ENCODE measurements at places on chromosomes 16 and 17. TPM values are rescaled to one million over a fixed set of nuclear protein-coding genes. Genes with fewer than 3 reads are reported as not detected.

DNA sequence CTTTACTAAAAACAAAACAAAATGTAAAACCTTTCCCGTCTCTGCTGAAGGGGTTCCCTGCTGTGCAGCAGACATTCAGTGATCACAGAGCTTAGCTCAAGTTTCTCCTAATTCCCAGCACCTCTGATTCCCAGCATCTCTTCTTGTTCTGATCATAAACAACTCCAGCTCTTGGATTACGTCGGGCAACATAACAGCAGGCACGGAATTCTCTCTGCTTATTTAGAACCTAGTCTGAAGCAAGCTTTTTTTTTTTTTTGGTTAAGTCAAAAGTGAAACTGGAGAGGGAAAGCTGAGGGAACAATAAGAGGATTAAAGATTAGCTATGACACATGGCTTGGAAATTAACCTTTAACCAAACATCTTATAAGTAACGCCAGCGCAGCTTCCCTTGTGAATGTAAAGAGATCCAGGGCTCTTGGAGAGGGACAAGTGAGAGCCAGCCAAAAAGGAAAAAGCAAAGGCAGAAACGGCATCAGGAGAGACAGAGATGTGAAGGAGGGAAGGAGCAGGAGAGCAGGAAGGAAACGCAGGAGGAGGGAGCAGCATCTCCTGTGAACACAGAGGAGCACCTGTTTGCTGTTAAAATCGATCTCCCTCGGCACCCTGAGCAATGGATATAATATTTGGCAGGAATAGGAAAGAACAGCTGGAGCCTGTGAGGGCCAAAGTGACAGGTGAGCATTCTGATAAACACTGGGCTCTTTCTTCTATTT, at the start of gene BCO1:
BCO1 (plus strand) TSS at position 394 of the 716 bp plus-strand sequence; CDS start at position 614, 220 bp downstream.
- H3K27ac ChIP-seq: peak within 1 kb of the TSS; percentile 84
- no peaks in the 10 kb centered on the region for H3K36me3 ChIP-seq
- peaks cover 28% of the 10 kb centered on the region for H3K4me1 ChIP-seq
- peak within 1 kb of the TSS; percentile 44 for H3K4me3 ChIP-seq
- peak; percentile 72 for DNase-seq

DNA sequence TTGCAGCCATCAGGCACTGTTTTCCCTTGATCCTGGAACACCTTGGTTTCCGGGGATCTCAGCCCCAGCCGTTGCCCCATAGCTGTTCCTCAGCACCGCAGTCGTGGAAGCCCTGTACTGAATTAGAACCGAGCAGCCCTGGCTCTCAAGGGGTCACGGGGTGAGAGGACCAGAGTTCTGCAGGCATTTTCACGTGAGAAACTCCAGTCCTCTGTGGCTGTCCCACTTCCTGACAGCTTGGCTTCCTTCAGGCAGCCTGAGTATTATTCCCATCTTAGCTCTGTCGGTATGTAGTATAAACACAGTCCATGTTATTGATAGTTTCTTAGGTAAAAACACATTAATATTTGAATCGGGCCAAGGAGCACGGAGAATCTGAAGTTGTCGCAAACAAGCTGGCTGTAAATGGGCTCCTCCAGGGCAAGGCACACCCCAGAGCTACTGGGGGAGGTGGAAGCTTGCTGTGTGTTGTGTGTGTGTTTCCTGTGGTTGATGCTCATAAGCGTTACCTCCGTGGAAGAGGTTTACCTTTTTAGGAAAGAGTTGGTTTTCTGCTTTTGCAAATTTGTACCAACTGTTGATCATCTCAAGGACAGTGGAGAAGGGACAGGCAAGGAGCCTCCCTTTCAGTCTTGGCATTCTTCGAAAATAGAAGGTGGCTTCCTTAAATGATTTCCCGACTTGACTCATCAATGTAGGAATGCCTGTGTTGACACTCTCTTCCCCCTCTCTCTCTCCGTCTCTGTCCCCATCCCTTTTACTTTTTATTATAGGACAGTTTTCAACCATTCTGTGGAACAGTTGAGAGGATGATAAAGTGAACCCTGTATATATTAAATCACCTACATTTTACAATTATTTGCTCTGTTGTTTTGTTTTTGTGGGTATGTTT, 208.9 kb upstream of the CHMP6 start:
- H3K4me3 ChIP-seq: no peak overlapping the region
- peaks cover 56% of the 10 kb centered on the region for H3K4me1 ChIP-seq
- no peak for DNase-seq
- peak overlapping the region; percentile 66 for H3K27ac ChIP-seq
- no peaks in the 10 kb centered on the region for H3K36me3 ChIP-seq

DNA sequence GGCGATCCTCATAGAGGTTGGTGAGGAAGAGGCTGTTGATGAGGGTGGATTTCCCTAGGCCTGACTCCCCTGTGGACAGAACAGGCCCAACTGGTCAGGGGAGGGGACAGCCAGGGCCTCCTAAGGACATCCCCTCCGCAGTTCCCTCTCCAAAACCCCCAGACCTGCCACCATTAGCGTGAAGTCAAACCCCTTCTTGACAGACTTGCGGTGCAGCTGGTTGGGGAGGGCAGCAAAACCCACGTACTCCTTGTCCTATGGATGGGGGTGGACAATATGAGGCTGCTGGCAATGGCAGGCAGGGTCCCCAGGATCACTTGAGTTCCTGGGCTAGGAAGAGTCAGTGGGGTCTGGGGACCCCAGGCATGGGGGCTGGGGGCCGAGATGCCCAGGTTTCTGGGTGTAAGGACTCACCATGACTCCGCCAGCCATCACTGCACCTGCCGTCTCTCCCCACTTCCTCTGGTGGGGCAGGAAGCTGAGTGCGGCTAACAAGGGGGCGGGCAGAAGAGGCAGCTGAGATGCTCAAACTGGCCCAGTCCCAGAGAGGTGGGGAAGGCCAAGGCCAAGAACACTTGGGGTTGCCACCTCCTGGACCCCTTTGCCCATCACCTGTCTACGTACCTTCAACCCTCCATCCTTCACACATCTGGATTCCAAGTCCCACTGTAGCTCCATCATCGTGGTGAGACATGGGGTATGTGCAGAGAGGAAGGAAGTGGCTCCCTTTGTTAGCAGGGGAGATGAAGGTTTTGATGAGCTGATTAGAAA, at the start of gene SEPTIN1:
SEPTIN1 (minus strand) TSS at position 451 of the 771 bp plus-strand sequence; CDS start at position 432, 19 bp downstream.
- peaks cover 13% of the 10 kb centered on the region for H3K4me1 ChIP-seq
- H3K36me3 ChIP-seq: no peaks in the 10 kb centered on the region
- no peaks in the 10 kb centered on the region for H3K27me3 ChIP-seq
- H3K4me3 ChIP-seq: peak within 1 kb of the TSS; percentile 32

GRCh38 chr16:58614212-58614611, 15.4 kb downstream of the CNOT1 start:
- DNase-seq: no peak
- H3K4me3 ChIP-seq: no peak overlapping the region
- no peaks in the 10 kb centered on the region for H3K4me1 ChIP-seq
- no peak overlapping the region for H3K27ac ChIP-seq

DNA sequence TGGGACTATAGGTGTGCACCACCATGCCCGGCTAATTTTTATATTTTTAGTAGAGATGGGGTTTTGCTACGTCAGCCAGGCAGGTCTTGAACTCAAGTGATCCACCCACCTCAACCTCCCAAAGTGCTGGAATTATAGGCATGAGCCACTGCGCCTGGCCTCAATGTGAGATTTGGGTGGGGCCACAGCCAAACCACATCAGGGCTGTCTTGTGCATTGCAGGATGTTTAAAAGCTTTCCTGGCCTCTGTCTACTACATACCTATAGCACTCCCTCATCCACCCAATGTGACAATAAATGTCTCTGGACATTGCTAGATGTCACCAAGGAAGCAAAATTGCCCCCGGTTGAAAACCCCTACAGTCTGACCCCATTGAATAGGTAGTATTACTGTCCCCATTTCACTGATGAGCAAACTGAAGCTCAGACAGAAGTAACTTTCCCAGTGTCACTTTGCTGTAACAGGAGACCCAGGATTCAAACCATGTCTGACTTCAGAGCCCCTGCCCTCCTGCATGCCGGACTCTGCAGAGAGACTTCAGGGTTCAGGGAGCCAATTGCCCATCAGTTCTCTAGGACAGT, 3.6 kb upstream of the MAP3K14 start:
- no peak overlapping the region for H3K4me3 ChIP-seq
- no peaks in the 10 kb centered on the region for H3K36me3 ChIP-seq
- H3K4me1 ChIP-seq: peaks cover 38% of the 10 kb centered on the region
- H3K27me3 ChIP-seq: no peaks in the 10 kb centered on the region

DNA sequence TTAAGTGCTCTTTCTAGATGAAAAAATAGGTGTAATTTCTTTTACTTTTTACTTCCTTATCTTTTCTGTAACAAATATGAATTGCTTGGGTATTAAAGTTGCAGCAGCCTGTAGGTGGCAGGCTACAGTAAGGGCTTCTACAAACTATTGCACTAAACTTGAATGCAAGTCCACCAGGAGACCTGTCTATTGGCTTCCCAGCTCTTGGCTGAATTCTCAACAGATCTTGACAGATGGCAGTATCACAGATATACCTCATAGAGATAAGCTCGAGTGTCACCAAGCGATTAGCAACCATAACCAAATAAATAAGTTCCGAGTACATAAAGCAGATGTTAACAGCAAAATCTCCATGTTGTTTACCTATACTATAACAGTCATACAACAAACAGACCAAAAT, 5.9 kb downstream of the BBS2 start:
- no peak overlapping the region for H3K4me3 ChIP-seq
- H3K27ac ChIP-seq: no peak overlapping the region
- peaks cover 31% of the 10 kb centered on the region for H3K36me3 ChIP-seq
- no peaks in the 10 kb centered on the region for H3K27me3 ChIP-seq

DNA sequence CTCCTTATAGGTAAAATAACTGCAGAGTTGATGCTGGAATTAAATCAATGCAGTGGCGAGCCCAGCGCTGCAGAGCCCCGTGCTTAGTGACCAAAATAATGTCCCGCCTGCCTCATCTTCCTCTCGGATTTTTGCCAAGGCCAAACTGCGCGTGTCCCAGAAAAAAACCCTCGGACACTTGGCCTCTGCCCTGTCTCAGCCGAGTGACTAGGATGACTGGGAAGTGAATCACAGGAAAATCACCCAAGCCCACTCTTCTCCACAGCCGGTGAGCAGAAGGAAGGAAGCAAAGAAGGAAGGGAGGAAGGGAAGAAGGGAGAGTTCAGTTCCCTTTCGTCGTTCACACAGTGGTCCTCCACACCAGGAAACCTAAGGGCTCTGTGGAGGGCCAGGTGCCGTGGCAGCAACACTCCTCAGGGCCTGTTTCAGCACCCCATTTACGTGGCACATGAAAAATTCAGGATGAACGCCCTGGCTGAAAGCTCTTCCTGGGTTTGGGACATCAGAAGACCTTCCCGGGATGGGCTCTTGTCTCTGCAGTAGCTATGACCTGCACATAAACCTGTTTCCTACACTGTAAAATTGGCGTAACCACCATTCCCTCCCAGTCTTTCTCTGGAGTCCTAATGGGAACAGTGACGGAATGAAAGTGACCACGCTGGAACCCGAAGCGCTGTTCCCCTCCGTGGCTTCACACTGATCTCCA, 25.4 kb upstream of the HOXB13 start:
- no peak overlapping the region for H3K27ac ChIP-seq
- no peak overlapping the region for H3K4me3 ChIP-seq
- H3K4me1 ChIP-seq: peaks cover 30% of the 10 kb centered on the region
- no peak for DNase-seq
- peaks cover 75% of the 10 kb centered on the region for H3K27me3 ChIP-seq

DNA sequence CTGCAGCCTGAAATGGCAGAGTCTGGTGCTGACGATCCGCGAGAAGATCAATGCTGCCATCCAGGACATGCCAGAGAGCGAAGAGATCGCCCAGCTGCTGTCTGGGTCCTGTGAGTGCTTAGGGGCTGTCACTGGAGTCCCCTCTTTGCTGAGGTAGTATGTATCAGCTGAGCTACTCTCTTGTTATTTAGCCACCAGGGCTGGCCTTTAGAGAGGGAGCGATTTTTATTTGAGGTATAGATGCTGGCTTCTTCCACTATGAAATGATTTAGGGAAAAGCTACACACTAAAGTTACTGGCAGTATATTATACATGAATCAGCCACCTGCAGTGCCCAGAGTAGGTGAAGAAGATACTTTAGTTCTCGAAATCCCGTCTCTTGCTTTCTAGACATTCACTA, 2.6 kb downstream of the CDK5RAP3 start:
- no peak overlapping the region for H3K27ac ChIP-seq
- DNase-seq: no peak
- peaks cover 17% of the 10 kb centered on the region for H3K4me1 ChIP-seq
- no peak overlapping the region for H3K4me3 ChIP-seq
- H3K27me3 ChIP-seq: no peaks in the 10 kb centered on the region

Gene KREMEN2
- not detected for total RNA-seq

Gene EVI2A
- total RNA-seq: not detected

DNA sequence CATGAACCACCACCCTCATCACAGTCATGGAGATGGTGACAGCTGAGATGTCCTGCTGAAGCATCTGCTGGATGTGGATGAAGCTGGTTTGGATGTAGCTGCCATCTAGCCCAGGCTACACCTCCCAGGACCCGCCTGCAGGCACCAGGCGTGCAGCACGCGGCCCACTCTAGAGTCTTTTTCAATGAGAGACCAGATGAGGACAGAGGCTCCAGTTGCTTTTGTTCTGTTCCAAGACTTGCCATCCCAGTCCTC, 102.1 kb downstream of the ZNF778 start:
- H3K4me3 ChIP-seq: peak overlapping the region; percentile 32
- H3K4me1 ChIP-seq: peaks cover 100% of the 10 kb centered on the region
- DNase-seq: no peak
- H3K27ac ChIP-seq: peak overlapping the region; percentile 78
- peaks cover 4% of the 10 kb centered on the region for H3K36me3 ChIP-seq

Gene FOXC2
- not detected for total RNA-seq

GRCh38 chr17:39197380-39198185, at the start of gene CACNB1:
Gene CACNB1, minus strand, starts transcription at chr17:39197669. Its CDS starts 174 bp downstream, at chr17:39197495.
- H3K27ac ChIP-seq: peak within 1 kb of the TSS; percentile 67
- peak; percentile 94 for DNase-seq
- H3K36me3 ChIP-seq: peaks cover 26% of the 10 kb centered on the region
- peaks cover 78% of the 10 kb centered on the region for H3K4me1 ChIP-seq
- H3K4me3 ChIP-seq: peak within 1 kb of the TSS; percentile 78
- no peaks in the 10 kb centered on the region for H3K27me3 ChIP-seq

- H3K27me3 ChIP-seq: no peaks in the 10 kb centered on the region
- peak overlapping the region; percentile 77 for H3K27ac ChIP-seq
- peak; percentile 86 for DNase-seq
- no peak overlapping the region for H3K4me3 ChIP-seq
These were observed 206.8 kb downstream of the PRKCA start for GRCh38 chr17:66508896-66509844.

GRCh38 chr17:21258593-21258992, 5.4 kb upstream of the NATD1 start:
- peaks cover 9% of the 10 kb centered on the region for H3K4me1 ChIP-seq
- DNase-seq: no peak
- H3K27me3 ChIP-seq: no peaks in the 10 kb centered on the region
- no peaks in the 10 kb centered on the region for H3K36me3 ChIP-seq
- H3K27ac ChIP-seq: no peak overlapping the region
- H3K4me3 ChIP-seq: no peak overlapping the region

DNA sequence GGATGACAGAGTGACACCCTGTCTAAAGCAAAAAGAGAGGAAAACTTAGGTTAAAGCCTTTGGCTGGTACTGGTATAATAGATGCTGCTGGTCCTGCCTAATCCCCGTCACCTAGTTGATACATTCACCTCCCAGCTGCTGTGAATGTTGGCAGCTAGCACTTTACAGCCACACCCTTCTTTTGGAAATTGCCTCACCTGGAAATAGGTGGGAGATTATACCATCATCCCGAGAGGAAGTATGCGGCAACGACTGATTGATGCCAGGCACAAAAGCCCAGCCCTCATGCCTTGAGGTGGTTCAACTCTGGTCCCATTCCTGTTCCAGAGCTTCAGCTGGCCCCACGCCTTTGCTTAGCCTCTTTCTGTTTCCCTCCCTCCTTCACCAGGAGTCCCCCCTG, 53.2 kb upstream of the SIAH1 start:
- no peak for DNase-seq
- H3K27me3 ChIP-seq: no peaks in the 10 kb centered on the region
- H3K36me3 ChIP-seq: no peaks in the 10 kb centered on the region
- no peak overlapping the region for H3K27ac ChIP-seq
- peaks cover 10% of the 10 kb centered on the region for H3K4me1 ChIP-seq
- H3K4me3 ChIP-seq: no peak overlapping the region

Data from stomach (tissue), 19 donors.